ENCODE measurements at places on chromosomes 1 and 21.

GRCh38 chr1:37477198-37477931, 3.0 kb downstream of the ZC3H12A start:
- DNase-seq, result no peak

GRCh38 chr1:172824209-172824608, 165.3 kb downstream of the FASLG start:
- no peak for DNase-seq

DNA sequence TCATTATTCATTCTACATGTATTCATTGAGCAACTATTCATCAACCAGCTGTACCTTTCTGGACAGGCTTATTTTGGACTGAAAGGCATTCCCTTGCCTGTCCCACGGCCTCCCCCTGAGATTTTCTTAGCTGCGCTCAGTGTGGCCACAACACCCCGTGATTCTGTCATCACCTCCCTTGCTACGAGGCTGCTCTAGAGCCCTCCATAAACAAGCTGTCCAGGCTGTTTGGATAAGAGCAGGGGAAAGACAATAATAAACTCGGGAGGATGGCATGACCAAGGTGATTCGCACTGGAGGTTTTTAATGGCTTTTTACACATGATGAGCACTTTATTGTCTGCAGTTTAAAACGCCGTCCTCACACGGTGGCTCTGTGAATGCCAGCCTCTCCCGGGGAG, 139.7 kb downstream of the ROR1 start:
- no peak for DNase-seq

DNA sequence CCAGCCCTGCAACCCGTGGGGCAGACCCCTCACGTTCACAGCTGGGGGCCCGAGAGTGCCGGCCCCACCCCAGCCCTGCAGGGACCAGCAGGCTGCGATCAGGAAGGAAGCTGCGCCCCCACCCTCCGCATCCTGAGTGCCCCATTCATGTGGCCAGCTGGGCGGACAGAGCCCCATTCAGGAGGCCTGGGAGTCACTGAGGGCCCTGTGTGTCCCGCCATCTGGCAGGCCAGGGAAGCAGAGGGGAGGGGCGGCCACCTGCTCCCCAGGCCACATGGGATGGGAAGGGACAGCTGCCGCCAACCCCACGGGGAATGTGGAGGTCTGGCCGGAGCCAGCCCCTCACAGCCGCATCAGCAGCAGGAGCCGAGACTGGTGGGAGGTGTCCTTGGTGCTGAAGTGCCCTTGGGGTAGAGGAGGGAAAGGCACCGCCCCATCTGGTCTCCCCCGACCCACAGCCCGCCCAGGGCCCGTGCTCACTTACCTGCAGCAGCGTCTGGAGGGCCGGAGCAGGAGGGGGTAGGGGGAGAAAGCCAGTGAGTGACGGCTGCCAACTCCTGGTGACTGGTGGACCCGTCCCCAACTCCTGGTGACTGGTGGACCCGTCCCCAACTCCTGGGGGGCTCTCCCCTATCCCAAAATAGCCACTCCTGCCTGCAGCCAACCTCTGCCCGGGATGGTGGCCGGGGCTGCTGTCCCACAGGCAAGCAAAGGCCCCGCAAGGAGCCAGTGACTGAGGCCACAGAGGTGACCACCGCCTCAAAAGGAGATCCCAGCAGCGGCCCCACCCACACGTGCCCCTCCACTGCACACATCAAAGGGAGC, 8.7 kb downstream of the ACAP3 start:
- no peak for DNase-seq

DNA sequence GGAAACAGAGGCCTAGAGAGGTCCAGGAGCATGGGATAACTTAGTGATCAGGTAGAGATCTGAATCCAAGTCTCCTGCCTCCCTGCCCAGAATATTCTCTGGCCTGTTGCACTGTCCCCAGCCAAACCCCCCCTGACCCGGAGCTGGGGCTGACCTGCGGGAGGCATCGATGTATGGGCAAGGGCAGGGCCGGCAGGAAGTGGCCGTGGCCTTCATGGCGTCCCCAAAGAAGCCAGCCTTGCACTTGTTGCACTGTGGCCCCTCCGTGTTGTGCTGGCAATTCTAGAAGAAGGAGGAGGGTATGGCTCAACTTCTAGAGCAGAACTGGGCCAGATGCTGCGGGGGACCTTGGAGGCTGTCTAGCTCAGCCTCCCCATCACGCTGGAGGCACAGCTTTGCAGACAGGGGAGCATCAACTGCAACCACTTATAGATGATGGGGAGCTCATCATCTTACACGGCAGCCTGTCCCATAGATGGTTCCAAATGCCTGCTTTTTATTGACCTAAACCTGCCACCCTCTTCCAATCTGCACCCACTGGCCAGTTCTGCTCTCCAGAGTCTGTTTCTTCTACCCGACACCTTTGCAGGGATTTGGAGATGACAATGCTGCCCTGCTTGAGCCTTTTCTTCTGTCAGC, 58.2 kb downstream of the HSPG2 start:
- no peak for DNase-seq

DNA sequence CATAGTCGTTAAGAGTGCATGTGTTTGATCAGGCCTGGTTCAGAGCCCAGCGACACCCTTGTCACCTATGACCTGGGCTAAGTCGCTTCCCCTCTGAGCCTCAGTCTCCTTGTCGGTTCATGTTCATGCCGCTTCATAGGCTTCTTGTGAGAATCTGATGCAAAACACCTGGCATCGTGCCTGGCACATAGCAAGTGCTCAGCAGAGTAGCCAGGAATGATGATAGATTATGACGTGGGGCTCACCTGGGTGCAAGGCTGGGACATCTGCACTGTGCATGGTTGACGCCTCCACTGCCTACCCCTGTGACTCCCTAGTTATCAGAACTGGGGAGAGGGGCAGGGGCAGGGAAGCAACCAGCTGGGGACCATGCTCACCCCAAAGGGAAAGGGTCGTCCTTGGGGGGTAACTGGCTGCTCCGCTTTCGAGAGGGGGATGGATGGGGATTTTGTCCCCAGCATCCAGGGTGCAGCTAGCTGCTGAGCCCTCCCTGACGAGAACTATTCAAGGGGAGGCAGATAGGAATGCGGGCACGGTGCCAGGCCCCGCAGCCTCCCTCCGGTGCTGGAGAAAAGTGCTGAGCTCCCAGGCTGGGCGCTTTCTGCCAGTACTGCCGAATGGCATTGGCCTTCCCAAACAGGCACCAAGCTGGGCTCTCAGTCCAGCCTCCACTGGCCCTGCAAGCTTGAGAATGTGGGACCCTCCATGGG, 9.3 kb downstream of the EFHD2 start:
- no peak for DNase-seq

- no peak for DNase-seq
Observed at GRCh38 chr1:239125027-239125426, 261.3 kb upstream of the CHRM3 start.

DNA sequence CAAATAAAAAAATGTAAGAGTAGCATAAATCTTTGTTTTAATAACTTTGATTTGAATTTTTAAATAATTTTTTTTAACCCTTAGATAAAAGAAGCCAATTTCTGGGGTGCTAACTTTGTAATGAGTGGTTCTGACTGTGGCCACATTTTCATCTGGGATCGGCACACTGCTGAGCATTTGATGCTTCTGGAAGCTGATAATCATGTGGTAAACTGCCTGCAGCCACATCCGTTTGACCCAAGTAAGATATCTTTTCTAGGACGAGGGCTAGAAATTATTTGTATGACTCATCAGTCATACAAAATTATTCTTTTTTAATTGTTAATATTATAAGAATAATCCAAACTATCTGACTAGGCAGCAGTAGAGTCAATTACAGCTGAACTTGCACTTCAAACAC, 71.2 kb downstream of the GPR161 start:
- no peak for DNase-seq

- DNase-seq, result no peak
Observed at GRCh38 chr1:235108876-235109275, 19.8 kb downstream of the TOMM20 start.

- no peak for DNase-seq
Observed at GRCh38 chr21:39774227-39774626, 29.2 kb downstream of the IGSF5 start.

GRCh38 chr1:27509127-27510080, 19.4 kb upstream of the WASF2 start:
- no peak for DNase-seq

GRCh38 chr1:55593298-55593697, 378.1 kb upstream of the USP24 start:
- DNase-seq, result no peak

GRCh38 chr1:210218047-210218446, 14.5 kb upstream of the SERTAD4 start:
- DNase-seq, result no peak

- no peak for DNase-seq
Observed at GRCh38 chr1:201279313-201279712, 4.0 kb upstream of the PKP1 start.

GRCh38 chr1:226116673-226117072, 54.2 kb downstream of the H3-3A start:
- no peak for DNase-seq

Data from cortex of kidney (tissue), 1 donor.